ENCODE measurements at places on chromosomes 2 and 18.

DNA sequence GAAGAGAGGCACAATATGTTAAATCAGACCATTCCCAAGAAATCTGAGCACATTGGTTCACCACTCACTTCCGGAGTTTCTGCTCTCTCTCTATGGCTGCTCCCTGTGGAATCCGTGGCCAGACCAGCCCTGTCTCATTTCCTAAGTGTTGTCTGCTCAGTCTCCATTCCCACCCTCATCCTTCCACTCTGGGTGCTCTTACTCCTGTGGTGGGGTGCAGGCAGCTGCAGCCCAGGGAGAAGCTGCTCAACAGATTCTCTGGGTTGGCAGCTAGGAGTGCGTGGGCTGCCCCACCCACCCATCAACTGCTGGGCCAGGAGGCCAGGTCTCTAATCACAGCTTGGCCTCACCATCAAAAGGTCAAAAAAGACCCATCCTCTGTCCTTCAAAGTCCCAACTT lies 98.3 kb downstream of the ARL4C start:
- DNase-seq: no peak

DNA sequence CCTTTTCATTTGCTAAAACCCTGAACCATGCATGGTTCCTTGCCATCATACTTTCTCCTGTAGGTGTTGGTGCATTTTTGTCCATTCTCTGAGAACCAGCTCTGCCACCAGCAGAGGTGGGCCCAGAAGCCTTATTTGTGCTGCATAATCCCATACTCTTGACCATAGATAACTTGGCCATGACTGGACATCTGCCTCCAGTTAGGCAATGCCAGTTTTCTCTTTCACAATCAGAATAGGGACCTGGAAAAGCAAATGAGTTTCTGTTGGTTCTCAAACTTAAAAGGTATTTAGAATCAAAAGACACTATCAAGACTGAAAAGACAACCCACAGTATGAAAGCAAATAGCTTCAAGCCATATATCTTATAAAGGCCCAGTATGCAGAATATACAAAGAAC lies 167.3 kb downstream of the MAIP1 start:
- no peak for DNase-seq

- no peak for DNase-seq
Observed at GRCh38 chr2:208101716-208102631, 22.4 kb downstream of the CRYGD start.

DNA sequence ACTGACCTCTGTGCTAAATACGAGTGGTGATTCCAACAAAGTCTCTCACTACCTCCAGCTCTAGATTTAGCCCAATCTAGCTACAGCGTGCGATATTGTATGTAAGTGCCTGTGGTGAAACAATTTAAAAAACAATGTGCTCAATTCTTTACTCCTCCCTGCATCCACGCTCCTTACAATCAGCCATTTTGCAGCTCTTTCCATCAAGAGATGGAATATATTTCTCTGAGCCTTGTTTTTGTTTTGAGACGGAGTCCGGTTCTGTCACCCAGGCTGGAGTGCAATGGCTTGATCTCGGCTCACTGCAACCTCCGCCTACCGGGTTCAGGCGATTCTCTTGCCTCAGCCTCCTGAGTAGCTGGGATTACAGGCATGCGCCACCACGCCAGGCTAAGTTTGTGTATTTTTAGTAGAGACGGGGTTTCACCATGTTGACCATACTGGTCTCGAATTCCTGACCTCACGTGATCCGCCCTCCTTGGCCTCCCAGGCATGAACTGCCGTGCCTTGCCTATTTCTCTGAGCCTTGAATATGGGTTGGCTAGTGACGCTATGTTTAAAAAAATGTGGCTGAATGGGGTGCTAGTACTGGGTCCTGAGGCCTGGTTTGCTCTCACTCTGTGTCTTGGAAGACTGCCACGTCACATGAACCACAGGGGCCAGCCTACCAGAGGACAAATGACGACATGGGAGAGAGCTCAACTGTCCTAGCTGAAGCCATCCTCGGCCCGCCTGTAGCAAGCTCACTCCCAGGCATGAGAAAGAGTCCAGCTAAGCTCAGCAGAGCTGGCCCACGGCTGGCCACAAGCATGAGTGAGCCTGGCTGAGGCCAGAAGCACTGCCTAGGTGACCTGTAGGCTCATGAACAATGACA lies 14.8 kb downstream of the WDFY1 start:
- DNase-seq: no peak

- DNase-seq: no peak
Observed at GRCh38 chr2:129742415-129743180, 236.9 kb upstream of the RAB6C start.

DNA sequence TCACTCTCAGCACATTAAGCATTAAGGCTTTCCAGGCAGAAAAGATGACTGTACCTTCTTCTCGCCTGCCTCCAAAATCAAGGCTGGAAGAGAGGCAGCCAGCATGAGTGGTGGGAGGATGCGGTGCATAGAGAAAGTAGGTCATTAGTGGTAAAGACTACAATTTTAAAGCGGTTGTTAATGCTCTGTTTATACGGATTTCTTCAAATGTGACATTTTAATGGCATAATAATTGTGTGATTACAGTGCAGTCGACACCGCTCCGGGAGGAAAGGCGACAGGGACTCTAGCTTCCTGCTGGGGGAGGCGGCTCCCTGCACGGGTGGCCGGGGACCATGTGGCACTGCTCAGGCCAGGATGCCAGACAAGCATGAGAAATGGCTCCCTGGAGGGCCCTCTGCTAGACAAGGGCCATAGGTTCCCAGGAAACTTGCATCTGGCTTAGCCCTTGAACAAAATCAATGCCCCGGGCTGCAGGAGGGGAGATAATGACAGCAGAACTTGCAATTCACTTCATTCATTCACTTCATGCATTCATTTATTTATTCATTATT lies 129.6 kb downstream of the GALNT14 start:
- no peak for DNase-seq

- DNase-seq: no peak
Observed at GRCh38 chr18:51069885-51070284, 39.9 kb downstream of the SMAD4 start.

- no peak for DNase-seq
Observed at GRCh38 chr2:22737144-22737543, 647.8 kb upstream of the KLHL29 start.

DNA sequence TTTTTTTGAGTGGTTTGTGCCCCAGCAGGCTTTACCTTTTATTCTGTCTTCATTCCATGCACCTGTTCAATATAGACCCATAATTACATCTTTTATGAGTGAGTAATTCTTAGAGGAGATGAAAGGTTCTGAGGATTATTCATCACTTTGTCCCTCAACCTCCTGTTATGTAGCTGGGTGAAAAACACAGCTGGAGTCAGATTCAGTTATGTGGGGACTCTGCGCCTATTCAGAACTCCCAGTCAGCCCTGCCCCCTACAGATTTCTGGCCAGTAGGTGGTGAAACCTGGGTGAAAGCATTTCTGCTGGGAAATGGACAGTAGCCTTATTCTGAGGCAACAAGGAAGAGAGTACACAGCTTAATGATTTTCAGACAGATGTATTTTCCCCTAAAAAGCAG lies 107.8 kb downstream of the MGAT5 start:
- peak; percentile 25 for DNase-seq

- no peak for DNase-seq
Observed at GRCh38 chr2:10256031-10256514, 46.6 kb upstream of the HPCAL1 start.

DNA sequence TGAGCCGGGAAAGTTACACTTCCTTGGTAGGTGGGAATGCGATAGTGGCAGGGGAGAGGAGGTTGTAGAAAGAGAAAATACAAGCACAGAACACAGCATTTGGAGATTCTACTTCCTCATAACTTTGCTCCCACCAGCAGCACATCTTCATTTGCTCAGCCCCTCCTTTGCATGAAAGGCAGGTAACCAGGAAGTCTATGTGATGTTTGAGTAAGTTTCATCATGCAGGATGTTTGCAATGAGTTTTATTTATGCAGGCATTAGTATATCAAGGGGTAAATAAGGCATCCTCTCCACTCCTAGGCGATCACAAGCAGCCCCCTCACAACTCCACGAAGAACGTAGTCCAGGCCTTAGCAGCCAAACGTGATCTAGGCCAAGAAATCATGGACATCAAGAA lies 5.0 kb downstream of the RNF152 start:
- DNase-seq: no peak

DNA sequence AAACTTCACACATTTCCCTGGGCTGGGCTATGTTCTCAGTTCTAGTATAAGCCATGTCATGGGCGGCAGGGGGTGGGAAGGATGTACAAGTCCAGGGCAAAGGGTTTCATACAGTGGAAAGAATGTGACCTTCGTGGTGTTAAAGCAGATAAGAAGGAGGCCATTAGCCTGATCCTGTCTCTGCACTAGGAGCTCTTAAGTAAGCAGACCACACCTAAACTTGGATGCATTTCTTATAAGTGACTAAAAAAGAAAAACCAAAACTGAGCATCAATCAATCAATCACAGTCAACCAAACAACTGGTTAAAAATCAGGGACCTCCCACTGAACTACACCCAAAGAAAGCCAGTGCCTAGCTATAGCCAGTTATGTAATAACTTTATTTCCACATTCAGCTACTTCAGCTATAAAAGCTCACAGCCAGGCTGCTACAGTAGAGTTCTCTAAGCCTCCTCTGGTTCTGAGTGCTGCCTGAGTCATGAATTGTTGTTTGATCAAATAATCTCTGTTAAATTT lies 46.8 kb upstream of the RIOK3 start:
- no peak for DNase-seq

- no peak for DNase-seq
Observed at GRCh38 chr2:164644036-164644700, 22.9 kb upstream of the GRB14 start.

DNA sequence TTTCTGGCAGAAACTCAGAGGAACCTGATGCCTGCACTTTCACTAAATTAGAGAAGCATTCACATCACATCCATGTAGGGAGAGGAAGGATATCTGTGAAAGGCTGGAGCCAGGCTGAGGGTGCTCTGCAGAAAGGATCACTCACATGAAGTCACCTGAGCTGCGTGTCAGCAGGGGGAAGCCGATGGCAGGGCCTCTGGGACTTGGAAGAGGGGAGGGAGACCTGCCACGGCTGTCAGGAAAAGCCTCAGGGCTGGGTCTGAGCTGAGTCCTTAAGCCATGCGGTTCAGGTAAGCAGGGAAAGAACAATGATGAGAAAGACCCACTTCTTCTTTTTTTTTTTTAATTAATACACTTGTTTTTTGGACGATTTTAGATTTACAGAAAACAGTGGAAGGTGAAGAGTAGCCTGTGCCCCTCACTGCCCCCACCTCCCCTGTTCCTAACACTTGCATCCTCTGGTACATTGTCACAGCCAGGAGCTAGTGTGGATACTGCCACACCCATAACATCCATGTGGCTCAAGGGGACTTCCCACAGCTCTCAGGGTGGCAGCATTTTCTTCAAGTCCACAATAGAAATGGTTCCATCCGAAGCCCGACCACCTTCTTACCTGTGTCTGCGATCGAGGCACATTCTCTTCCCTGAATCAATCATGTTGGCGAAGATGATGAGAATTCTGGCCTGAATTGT lies 156.5 kb upstream of the TPO start:
- no peak for DNase-seq

GRCh38 chr2:71552356-71552755 lies 99.0 kb downstream of the DYSF start:
- DNase-seq: no peak

DNA sequence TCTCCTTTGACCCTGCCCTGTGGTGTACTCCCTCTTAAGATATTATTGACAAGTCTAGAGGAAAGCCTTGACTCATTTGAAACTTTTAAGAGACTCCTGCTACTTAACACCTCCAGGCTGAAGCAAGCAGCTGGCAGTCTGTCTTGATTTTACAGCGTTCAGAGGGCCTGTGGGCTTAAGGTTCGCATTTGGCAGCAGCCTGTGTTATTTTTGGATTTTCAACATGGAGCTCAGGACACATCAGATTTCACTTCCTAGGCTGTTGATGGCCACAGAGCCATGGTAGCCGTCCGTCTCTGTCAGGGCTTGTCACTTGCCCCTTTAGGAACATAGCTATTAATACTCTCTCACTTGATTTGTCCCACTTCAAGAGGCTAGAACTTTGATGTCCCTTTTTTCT lies 73.6 kb downstream of the VWA3B start:
- DNase-seq: no peak
